ENCODE measurements at places on chromosomes 5 and 9.

- DNase-seq: no peak
These were observed 734.8 kb upstream of the CDH6 start for GRCh38 chr5:30458681-30459080.

GRCh38 chr9:101341958-101342357 lies 42.8 kb downstream of the BAAT start:
- DNase-seq: no peak

- DNase-seq: no peak
These were observed 29.4 kb downstream of the RHOBTB3 start for GRCh38 chr5:95760273-95761191.

- DNase-seq: no peak
These were observed 40.7 kb downstream of the TLR4 start for GRCh38 chr9:117744856-117745389.

DNA sequence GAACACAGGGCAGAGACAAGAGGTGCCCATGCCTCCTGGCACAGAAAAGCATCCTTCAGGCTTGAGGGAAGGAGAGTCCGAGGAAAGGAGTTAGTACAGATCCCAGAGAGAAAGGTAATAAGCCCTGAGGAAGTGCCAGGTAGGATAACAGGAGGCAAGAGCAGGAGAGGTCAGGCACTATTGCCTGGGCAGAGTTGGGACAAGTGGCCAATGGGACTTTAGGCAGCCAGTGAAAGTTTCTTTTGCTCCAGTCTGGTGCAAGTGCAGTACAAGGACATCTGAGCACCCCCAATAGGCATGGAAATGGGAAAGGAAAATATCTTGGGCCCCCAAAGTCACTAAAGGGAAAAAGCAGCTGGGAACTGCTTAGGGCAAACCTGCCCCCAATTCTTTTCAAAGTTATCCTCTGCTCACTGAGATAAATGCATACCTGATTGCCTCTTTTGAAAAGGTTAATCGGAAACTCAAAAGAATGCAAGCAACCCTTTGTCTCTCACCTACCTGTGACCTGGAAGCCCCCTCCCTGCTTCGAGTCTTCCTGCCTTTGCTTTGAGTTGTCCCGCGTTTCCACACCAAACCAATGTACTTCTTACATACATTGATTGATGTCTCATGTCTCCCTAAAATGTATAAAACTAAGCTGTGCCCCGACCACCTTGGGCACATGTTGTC lies 46.5 kb downstream of the ELOVL7 start:
- DNase-seq: no peak

DNA sequence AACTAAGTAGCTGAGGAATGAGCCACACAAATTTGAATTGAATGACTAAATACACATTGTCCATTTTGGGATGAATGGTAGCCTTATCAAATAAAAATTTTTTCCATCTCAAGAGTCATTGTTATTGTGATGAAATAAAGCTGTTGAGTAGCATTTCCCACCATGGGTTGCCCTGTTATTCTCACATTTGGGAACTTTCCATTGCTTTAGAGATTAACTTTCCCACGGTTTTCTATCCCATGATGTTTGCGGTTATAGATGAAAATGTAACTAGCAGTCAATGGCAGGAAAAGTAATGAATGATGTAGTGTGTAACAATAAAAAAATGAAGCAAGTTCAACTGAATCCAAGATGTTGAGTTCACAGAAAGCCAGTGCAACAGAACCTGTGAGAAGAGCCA lies 59.9 kb upstream of the PLPP1 start:
- DNase-seq: no peak

DNA sequence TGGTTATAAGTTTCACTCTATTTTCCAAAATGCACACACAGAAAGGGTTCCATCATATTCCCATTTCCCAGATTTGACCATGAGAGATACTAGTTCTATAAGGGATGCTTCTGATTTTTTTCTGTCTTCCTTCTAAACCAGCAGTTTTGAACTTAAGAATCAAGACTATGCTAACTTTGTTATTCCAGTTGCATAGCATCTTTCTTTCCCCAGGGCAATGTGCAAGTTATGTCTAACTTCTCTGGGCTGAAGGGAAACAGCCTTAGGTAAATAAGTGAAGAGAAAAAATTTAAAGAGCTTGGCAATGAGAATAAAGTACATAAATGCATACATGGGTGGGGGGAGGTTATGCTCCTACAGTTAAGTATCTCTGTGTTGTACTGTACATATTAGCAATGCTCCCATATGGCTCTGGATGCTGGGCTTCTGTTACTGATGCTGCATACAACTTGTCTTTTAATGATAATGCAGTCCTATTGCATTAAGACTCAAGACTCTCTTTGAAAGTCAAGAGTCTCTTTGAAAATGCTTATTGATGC lies 125.8 kb upstream of the SLC12A2 start:
- no peak for DNase-seq

- DNase-seq: no peak
These were observed 51.1 kb upstream of the MIER3 start for GRCh38 chr5:57002959-57003485.

GRCh38 chr9:91192381-91193086 lies 169.2 kb downstream of the AUH start:
- no peak for DNase-seq

- no peak for DNase-seq
These were observed 12.2 kb upstream of the GPR151 start for GRCh38 chr5:146528236-146528635.

- DNase-seq: no peak
These were observed 218.6 kb downstream of the SEMA6A start for GRCh38 chr5:116355819-116356601.

DNA sequence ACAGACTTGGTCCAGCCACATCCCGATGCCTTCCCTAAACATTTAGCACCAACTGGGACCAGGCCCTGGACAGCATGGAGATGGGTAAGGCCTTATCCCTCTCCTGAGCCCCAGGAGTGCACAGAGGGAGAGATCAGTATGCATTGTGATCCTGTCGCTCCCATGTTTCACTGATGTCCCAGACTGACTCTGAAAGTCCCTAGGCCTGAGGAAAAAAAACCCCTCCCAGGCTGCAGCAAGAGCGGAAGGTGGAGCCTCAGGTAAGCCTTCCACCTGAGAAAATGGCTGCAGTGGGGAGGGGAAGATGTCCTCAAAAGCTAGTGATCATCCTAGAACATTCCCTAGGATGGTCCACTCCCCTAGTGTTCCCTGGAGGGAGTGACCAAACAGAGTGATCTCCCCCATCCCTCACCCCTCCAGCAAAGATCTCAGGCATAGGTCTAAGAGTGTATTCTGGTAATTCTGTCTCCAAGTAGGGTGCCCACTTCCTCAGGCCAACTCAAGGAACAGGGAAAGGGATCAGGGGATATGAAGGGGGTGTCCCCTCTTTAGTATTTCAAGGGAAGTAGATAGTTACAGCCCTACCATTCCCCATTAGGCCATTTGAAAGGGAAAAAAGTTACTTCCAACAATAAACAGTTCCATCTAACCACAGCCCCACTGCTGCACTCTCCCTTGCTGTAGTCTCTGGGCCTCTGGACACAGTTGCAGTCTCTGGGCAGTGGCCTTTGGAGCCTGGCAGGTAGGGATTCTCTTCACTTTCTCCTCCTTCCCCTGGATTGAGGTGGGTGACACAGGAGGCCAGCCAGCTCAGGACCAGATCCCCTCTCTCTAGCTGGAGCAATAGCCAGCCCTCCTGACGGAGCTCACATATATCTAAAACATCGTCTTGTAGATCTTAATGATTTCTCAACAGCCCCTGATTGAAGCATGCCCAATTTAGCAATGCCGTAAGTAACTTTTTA lies 6.8 kb upstream of the CXXC5 start:
- DNase-seq: no peak

- no peak for DNase-seq
These were observed 3.4 kb downstream of the FNBP1 start for GRCh38 chr9:130039528-130040147.

DNA sequence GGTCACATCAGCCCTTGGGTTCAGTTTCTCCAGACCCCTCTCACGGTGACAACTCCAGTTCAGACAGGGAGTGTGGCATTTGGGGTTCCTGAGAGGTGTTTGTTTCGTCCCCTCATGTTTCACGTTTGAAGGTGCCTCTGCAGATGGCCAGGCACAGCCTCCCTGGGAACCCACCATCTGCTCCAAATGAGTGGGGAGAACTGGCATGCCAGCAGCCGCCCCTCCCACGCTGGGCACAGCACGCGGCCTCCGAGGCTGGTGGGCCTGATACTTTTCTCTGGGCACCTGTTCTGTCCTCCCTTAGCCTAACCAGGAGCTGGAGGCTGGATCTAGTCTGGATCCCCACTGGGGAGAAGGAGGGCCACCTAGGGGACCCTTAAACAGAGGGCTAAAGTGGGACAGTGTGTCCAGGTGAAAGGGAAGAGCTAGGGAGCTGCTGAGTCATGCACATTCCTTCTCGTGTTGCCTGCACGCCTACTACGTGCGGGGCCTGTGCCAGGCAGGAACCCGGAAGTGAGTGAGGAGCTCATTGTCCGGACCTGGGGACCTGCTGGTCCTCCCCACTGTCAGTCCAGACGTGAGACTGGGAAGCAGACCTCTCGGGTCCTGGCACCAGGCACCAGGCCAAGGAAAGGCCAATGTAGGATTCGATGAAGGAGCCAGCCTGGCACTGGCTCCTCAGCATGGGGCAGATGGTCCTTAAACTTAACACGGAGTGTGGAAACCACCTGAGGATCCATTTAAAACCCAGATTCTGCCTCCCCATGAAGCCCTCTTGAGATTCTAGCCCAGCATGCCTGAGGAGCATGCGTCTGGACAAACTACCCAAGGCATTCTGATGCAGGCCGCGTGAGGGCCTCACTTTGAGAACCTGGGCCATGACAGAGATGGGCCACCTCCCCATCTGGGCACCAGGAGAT lies 11.7 kb downstream of the DNM1 start:
- no peak for DNase-seq

DNA sequence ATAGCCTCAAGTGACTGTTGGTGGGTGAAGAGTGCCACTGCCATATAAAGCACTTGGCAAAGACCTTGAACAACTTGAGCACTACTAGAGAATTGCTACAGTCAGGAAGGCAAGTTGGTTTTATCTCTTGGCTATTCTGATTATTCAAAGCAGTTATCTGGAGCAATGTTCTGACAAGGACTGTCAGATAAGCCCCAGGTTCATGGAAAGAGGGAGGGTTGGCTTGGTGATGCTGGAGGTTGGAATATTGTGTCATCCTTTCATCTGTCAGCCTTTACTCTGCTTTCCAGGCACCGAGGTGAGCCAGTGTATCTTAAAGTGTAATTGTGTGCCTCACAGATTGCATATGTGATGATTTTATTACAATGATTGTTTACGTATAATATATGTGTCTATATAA lies 548.4 kb upstream of the ZNF608 start:
- no peak for DNase-seq

GRCh38 chr5:3489239-3489843 lies 106.3 kb upstream of the IRX1 start:
- DNase-seq: no peak

DNA sequence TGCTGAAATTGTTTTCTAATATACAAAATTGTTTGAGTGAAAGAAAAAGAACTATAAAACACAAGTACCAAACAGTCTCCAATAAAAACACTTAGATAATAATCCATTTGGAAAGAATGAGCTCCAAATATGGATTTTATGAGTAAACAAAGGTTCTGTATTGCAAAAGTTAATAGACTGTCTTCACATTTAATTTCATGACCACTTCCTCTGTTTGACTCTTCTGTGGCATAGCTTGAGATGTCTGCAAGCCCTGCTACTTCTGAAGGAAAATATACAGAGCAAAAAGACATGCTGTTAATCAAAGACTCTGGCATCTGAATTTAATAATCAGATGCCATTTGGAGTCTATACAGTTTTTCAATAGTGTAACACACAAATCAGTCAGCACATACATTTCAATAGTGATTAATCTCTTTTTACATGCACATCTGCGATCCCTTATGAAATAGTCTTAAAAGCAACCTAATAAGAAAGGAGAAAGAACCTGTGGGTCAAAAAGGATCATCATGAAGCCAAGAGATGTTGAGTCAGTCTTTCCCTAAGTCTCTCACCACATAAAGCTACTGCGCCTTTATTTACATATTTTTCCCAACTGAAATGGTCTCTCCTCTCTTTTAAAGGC lies 165.4 kb upstream of the LHFPL2 start:
- no peak for DNase-seq

GRCh38 chr5:133086366-133086875 lies 34.6 kb downstream of the HSPA4 start:
- DNase-seq: no peak

- DNase-seq: no peak
These were observed 34.7 kb downstream of the C9orf152 start for GRCh38 chr9:110173322-110173642.

Data from DMS153 (cell line).